SJSA1 (cell line): ENCODE measurements at places on chromosomes 6 and 20. TPM values are rescaled to one million over a fixed set of nuclear protein-coding genes. Genes with fewer than 3 reads are reported as not detected.

The PNLDC1 gene
- total RNA-seq = not detected in 2 replicates

The GSTA2 gene
- not detected in 2 replicates for total RNA-seq

The ASIP gene
- not detected in 2 replicates for total RNA-seq

The C6orf58 gene
- not detected in 2 replicates for total RNA-seq

The SLC2A10 gene
- 18.5 and 19.2 TPM in 2 replicates for total RNA-seq

The CYP39A1 gene
- 1.6 and 2.1 TPM in 2 replicates for total RNA-seq

The FAM83B gene
- total RNA-seq = not detected in 2 replicates

The KCNQ5 gene
- 0.38 and 0.97 TPM in 2 replicates for total RNA-seq

The ECT2L gene
- total RNA-seq = not detected in 2 replicates

The BANF2 gene
- not detected in 2 replicates for total RNA-seq

The COL11A2 gene
- 0.32 TPM in 1 of 2 replicates, not detected in the other for total RNA-seq

The THBD gene
- 4.2 and 4.7 TPM in 2 replicates for total RNA-seq

The TAGAP gene
- 5.7 and 8.4 TPM in 2 replicates for total RNA-seq

The VSX1 gene
- total RNA-seq = not detected in 2 replicates

The MARCKS gene
- 148 and 159 TPM in 2 replicates for total RNA-seq

- DNase-seq = no peak
Measured at GRCh38 chr20:15138548-15139126, 801.2 kb upstream of the FLRT3 start.

DNA sequence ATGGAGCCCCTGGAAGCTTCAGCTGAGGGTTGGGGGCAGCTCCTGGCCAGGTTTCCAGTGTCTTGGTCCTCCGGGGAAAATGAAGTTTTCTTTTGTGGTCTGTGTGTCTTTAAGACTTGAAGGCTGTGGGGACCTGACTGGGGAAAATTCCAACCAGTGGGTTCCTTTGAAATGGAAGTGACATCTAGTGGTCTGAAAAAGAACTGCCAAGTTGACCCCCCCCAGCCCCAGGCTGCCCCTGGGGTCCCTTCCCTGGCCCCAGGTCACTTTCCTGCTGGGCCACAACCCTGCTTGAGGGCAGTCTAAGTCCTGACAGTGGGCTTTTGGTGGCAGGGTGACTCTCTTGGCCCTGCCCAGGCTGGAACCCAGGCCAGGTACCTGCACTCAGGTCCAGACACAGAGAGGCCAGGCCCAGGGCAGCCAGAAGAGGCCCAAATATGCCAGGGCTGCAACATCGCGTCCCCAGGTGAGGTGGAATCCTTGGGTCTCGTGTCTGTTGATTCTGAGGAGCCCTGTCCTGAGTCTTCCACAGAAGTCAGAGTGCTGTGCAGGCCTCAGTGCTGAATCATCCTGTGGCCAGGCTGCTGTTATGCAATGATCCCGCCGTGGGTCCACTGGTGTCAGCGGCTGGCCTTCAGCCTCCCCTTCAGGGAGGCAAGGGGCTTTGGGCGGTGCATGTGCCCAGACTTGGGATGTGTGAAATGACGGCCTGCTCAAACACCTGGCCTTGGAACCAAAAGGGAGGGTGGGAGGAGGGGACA, 68.4 kb downstream of the VEGFA start:
- DNase-seq = peak; percentile 53

DNA sequence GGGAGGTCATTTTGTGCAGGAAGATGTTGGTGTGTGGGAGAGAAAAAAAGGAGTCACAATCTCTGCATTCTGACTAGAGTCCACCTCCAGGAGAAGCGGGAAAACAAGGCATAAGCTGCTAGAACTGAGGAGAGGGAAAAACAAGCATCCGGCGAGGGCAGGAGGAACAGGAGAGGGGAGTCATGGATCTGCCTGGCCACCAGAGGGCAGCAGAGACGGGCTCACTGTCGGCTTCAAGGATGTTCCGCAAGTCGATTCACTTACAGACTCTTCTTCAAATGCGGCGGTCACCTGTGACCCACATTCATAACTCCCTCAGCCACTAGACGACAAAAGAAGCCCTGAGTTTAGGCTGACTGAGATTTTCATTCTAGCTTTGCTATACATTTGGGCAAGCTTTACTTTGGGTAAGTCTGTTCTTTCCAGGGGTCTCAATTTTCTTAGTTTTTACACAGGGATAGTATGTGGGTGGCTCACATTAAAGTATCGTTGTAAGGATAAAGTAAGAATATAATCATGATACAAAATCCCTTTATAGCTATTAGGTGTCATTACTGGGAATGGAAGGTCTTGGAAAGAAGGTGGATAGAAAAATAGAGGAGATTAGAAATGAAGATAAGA, 6.6 kb upstream of the BTNL2 start:
- peak; percentile 53 for DNase-seq

DNA sequence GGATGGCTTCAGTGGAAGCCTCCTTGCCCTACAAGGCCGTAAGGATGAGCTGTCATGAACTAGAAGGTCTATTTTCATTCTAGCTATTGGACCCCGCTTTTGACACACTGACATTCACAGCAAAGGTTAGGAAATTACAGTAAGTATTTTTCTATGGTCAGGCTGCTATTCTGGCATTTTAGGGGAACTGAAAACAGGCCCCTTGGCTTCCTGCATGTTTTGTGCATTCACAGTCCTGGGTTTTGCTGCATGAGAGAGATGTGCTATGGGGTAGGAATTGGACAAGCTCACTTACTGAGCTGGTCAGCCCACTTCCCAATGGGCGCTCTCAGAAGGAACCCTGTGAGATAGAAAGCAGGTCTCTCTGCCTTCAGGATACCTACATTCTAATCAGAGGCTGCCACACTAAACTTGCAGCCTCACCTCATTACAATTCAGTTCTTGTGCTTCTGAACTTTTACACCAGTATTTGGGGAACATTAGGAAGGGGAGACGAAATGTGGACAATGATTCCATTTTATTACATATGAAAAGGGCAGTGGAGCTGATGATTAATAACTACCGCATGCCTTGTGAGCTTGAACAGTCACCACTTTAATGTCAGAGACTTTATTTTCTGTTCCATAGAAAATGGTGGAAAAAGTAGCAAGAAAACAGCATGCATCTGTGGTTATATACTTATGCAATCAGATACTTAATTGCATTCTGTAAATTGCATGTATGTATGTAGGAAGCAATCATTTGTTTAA, 86.6 kb upstream of the TAB2 start:
- DNase-seq = no peak

- no peak for DNase-seq
Measured at GRCh38 chr6:120083186-120083585, 733.6 kb upstream of the MAN1A1 start.

DNA sequence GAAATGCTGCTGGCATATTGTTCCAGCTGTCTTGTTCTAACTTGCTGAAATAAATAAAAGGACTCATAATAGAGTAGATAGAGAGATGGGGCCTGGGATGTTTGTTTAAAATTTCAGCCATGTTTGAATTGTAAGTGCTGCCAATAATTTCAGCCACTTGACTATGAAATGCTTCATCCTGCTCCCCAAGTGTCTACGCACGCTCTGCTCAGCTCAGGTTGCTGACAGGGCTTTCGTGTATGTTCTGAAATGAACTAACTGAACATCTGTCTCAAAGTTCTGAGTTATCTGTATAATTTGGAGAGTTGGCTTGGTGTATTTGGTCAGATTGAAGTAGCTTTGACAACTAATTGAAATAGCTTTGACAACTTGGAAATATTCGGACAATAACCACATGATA, 387.8 kb downstream of the BMP2 start:
- DNase-seq = no peak

GRCh38 chr20:38250609-38251008, 9.9 kb downstream of the KIAA1755 start:
- no peak for DNase-seq

GRCh38 chr20:20930500-20930899, 175.7 kb downstream of the LINC00237 start:
- DNase-seq = no peak

DNA sequence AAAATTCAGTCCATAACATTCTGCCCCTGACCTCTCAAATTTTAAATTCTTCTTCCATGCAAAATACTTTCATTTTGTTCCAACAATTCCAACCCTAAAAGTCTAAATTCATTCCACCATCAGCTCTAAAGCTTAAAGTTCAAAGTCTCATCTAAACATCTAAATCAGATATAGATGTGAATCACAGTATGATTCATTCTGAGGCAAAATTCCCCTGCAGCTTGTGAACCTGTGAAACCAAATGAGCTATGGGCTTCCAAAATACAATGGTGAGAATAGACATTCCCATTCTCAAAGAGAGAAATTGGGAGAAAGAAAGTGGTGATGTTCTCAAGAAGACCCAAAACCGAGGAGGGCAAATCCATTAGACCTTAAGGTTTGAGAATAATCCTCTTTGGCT, 309.8 kb downstream of the HIVEP2 start:
- no peak for DNase-seq

GRCh38 chr6:24545691-24546090, 50.9 kb downstream of the ALDH5A1 start:
- no peak for DNase-seq

DNA sequence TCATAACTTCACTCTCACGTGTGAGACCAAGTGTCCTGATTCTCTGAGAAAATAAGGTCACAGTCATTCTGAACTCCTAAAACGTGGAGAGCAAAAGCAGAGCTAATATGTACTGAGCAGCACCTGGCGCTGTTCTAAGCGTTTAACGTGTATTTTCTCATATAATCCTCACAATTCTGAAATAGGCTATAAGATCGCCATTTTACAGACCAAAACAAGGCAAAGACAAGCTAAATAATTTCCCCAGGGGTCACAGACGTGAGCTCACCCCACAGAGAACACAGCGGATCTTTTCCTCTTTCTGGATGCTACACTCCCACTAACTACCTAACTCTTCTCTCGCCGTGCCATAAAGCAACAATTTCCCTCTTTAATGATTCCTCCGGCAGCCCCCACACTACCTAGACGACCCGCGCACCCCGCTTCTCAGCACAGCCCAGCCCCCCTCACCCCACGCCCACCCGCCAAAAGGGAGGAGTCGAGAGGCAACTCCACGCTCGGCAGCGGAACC, 636 bp downstream of the SUPT3H start:
- no peak for DNase-seq

GRCh38 chr6:24439858-24440539, 37.3 kb downstream of the MRS2 start:
- DNase-seq = no peak

DNA sequence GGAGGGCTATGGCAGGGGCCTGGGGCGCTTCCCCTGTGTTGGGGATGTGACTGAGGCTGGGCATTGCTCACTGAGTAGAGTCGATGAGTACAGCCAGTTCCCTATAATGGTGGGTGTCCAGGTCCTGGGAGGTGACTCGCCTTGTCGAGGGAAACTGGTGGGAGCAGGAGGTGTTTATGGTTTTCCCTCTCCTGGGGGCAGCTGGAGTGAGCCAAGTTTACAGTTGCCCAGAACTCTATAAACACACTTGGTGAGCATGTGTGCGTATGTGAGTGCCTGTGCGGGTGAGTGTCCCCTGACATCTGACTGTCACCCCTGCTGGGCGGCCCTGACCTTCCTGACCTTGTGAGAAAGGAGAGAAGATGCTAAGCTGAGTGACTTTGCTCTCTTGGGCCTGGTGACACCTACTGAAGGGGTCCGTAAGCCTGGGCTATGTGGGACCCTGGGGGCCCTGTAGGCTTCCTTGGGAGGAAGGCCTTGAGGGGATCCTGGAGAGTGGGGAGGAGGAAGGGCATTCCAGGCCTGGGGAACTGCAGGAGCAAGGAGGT, 65.9 kb downstream of the VEGFA start:
- DNase-seq = no peak

- DNase-seq = peak; percentile 19
Measured at GRCh38 chr6:29653452-29654038, 3.3 kb upstream of the MOG start.

DNA sequence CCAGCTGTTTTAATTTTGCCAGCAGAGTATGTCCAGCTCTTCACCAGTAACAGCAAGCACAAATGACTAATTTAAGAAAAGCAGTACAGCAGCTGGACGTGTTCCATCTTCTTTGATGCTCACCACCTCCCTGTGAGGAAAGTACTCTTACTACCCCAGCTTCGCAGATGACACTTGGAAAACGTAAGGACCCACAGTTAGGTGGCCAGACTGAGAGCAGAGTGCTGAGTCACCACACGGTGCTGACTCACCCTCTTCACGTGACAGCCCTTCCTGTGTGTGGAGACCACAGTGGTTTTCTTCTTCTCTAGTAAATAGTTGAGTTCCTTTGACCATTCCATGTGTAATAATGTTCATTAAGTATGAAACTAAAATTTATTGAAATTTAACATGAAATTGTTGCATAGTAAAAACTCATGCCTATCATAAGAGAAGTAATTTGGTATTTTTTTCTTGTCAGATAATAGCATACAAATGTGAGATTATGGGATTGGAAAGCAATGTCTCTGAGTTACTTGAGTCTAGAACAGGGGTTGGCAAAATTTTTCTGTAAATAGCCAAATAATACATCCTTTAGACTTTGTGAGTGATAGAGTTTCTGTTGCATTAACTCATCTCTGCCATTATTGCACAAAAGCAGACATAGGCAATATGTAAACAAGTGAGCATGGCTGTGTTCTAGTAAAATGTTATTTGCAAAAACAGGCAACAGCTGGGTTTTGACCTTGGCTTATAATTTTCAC, 76.6 kb downstream of the SLX4IP start:
- DNase-seq = peak; percentile 93

- DNase-seq = no peak
Measured at GRCh38 chr20:33822423-33822822, 11.3 kb downstream of the CHMP4B start.

DNA sequence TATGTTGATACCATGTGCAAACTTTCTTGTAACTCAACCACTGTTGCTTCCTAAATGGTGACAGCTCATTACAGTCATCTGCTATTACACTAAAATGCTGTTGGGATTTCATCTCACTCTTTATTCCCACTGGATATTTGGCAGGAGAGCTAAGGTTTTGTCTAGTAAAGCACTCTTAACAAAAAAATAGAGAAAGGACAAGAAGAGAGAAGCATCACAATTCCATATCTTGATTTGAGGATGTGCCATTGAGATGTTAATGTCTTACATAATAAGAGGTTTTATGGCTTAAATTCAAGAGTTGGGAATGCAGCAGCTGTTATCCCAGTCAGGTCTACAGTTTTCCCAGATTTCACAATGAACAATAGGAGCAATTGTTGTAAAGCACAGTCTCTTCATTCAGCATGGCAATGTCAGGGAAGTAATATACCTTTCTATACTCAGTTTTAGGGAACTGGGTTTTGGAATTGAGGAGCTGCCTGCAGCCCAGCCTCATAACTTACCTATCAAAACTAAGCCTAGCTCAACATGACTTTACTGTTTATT, 134.9 kb downstream of the ISM1 start:
- DNase-seq = no peak

GRCh38 chr20:52731093-52731492, 241.1 kb upstream of the TSHZ2 start:
- no peak for DNase-seq

GRCh38 chr6:5529015-5529414, 267.7 kb downstream of the FARS2 start:
- no peak for DNase-seq

DNA sequence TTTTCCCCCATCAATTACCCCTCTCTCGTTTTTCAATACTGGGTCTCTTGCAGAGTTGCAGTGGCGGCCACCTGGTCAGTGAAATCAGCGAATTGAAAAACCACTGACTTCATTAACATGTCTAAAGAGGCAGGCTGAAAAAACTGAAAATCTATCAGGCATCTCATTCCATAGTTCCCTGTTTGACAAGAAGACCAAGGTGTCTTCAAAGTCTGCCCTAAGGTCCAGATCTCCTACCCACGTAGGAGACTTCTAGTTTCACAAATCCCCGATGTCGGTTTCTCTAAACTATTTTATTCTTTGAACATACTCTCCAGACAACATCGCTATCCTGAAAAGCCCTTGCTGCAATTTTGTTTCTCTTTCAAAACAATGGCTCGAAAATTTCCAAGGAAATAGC, 796 bp upstream of the TUBB start:
- DNase-seq = no peak
